ENCODE measurements at places on chromosomes 7 and 10.

GRCh38 chr10:49526619-49527018 is 12.3 kb downstream of the ERCC6 start:
- no peak for DNase-seq

DNA sequence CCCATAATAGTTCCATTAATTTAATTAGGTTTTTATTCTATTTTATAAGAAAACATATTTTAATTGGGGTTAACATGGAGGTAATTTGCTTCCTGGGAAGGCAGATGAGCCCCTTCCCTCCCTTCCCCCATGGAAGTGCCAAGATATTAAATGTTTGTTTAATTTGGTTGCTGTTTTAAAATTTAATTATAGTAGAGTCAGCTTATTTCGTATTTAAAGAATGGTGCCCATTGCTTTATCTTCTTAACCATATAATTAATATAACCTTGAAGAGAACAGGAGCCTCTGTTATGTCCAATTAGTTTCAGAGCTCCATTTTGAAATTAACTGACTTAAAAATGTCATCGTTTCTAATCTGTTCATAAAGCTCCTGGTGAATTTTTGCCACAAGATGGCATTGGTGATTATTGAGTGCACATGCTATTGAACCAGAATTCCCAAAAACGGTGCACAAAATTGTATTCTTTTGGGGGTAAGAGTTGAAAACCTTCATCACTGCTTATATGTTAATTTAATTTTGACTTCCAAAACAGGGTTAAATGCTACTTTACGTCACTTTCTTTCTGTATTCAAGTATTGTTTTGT is 26.0 kb downstream of the KLHDC10 start:
- no peak for DNase-seq

- DNase-seq = no peak
Observed at GRCh38 chr10:16989826-16990293, 139.8 kb downstream of the CUBN start.

GRCh38 chr7:118005026-118005425 is 131.8 kb upstream of the CTTNBP2 start:
- DNase-seq = no peak

GRCh38 chr7:7119729-7120128 is 62.6 kb upstream of the C1GALT1 start:
- no peak for DNase-seq

DNA sequence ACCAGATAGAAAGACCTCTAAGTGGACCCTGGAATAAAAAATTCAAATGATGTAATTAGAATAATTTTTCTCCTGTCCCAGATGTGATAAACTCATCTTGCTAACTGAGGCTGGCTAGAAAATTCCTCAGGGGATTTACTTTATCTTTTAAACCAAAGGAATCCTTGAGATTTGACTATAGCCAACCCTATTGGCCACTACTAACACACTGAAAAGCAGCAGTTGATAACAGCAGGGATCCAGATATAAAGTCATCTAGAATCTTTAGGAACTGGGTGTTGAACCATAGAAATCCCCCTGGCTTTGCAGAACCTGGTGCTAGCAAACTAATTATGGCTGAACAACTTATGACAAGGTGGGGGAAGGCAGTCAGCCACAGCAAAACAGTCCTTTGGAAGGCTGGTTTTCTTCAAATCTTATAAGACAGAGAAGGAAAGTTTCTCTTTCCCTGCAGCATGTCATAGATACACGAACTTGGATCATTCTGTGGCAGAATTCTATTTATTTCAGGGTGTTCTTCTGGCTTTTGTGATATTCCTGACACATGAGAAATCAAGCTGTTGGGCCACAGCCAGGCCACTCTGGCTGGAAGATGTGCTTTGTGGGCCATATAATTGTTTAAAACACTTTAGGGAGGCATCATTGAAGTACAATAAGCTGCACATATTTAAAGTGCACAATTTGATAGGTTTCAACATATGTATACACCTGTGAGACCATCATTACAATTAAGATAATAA is 643.6 kb downstream of the SORCS3 start:
- DNase-seq = no peak
